ENCODE measurements at places on chromosomes 3 and 15.
A peak's percentile ranks its signal among the peaks of the same experiment; 100 is the strongest.

DNA sequence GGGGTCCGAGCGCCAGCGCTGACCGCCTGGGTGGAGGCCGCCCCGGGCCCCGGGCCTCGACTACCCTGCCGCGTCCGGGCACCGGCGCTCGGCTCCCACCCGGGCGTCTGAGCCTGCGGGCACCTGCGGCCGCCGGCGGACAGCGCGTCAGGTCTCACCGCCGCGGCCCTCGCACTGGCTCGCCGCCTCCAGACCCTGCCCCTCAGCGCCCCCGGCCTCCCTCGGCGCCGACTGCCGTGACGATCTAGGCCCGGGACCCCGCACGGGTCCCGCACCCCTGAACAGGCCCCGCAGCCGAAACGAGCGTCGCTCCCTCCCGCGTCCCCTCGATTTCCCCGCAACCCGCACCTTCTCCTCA lies 297 bp downstream of the PRC1 start:
- peak; percentile 13 for DNase-seq

- DNase-seq, result no peak
Measured at GRCh38 chr3:64444490-64445108, 219.3 kb upstream of the PRICKLE2 start.

DNA sequence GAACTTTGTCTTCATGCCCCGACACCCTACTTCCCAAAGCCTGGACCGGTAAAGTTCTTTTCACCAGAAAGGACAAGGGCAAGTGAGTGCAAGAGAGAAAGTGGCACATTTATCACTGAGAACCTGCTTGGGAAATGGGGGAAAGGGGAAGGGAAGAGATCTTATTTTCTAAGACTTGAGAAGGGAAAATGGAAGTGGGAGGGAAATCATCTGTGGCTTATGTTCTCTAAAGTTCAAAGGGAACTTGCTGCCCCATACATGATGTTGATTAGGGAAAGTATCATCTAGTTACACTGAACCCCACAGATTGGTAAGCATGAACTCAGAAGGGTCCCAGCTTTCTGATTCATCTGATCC lies 199.5 kb upstream of the LPP start:
- DNase-seq, result no peak

DNA sequence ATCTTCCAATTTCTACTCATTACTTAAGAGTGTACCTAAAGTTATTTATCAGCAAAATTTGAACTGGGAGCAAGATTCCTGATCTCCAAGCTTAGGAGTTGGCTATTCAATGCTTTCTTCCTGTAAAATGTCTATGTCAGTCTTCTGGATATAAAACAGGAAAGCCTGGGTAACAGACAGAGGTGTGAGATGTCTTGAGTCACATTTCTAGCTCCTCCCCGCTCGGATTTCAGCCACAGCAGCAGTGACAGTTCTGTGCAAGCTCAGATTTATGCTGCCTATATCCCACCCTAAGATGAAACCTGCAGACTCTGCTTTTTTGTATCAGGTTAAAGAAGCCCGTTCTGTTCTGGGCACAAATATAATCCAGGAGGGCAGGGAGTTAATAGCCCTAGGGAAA lies 2.1 kb upstream of the ARMC8 start:
- DNase-seq, result no peak

GRCh38 chr3:106190296-106190695 lies 321.5 kb upstream of the CBLB start:
- DNase-seq, result no peak

GRCh38 chr3:98325055-98325454 lies 28.6 kb upstream of the OR5K4 start:
- no peak for DNase-seq

DNA sequence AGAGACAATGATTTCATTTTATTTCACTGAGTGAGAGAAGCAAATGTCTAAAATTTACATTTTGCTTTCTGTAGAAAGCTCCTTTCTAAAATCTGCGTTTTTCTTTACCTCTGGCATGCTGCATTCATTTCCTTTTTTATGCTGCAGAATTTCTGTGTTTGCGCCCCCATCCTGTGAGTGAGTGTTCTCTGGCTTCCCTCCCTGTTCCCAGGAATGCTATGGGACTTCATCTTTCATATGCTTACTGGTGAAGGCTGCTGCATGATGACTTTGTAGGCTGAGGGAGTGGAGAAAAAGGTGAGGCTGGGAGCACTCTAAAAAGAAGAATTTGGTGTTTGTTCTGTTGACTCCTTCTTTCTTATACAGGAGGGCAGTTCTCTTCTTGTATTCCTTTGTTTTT lies 7.7 kb upstream of the TMC3 start:
- no peak for DNase-seq

DNA sequence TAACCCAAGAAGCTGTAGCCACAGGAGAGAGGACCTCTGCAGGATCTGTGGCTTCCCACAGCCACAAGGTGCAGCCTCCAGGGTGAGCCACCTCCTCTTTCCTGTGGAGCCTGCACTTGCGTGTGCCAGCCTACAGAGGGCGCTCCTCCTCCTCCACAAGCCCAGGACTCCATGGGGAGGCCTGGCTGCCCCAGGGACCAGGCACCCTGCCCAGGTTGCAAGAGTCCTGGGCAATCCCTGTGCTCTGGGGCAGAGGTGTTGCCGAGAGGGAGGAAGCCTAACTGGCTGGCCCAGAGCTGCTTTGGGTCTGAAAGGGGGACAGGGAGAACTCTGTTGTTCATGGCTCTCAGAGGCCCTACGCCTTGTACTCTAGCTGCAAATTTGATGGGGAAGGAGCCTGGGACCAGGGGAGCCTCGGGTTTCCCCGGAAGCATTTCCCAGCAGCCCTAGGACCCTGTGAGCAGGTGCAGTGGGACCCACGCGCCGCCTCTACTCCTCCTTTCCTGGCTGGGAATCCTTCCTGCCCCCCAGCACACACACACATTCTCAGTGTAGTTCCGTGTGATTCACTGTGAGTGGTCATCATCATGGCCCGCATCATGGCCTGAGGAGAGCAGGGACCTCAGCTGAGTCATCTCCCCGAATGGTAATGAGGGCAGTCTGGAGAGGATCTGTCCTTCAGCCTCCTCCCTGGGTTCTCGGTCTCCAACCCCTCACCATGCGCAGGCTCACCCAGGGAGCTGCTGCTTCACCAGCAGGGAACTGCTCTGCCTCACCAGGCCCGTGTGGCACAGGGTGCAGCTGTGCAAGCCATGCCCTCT lies 24.3 kb downstream of the TBC1D21 start:
- DNase-seq, result peak; percentile 54

- DNase-seq, result no peak
Measured at GRCh38 chr3:64332459-64333350, 107.4 kb upstream of the PRICKLE2 start.

GRCh38 chr15:70318594-70319465 lies 221.1 kb upstream of the TLE3 start:
- no peak for DNase-seq

DNA sequence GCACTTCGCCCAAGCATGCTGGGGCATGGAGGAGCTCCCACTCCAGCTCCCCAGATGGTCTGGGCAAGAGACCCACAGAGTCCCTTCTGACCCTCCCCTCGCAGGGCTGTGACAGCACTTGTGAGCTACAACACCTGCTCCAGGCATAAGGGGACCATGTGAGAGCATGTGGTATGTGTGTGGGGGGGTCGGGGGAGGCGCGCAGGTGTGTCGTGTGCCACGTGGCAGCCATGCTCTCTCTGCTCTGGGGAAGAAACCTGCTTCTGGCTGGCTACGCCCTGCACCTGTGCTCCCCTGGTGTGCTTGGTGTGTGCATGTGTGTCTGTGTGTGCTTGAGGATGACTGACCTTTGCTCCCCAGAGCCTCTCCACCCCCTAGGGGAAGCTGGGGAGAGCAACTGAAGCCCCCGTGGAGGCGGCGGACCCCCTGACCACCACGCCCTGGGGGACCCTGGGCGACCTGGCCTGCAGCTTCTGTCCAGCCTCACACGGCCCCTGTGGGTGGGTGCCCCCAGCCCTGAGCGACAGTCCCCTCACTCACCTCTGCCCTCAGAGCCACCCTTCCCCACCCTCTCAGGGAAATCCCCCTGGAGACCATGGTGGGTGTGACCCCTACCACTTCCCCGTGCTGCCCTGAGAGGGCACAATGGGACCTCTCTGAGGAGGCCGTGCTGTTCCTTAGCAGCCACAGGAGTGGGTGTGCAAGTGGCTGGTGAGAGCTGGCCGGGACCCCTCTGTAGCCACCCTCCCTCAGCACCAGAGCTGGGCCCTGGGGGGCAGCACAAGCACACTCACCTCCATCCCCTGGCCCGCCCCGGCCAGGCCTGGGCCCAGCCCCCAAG lies 16.6 kb upstream of the SEC13 start:
- no peak for DNase-seq

GRCh38 chr15:66720206-66721010 lies 18.4 kb downstream of the SMAD6 start:
- no peak for DNase-seq

GRCh38 chr15:79091204-79091867 lies 756 bp upstream of the RASGRF1 start:
- peak; percentile 16 for DNase-seq

- no peak for DNase-seq
Measured at GRCh38 chr15:66789029-66790025, 87.3 kb downstream of the SMAD6 start.

DNA sequence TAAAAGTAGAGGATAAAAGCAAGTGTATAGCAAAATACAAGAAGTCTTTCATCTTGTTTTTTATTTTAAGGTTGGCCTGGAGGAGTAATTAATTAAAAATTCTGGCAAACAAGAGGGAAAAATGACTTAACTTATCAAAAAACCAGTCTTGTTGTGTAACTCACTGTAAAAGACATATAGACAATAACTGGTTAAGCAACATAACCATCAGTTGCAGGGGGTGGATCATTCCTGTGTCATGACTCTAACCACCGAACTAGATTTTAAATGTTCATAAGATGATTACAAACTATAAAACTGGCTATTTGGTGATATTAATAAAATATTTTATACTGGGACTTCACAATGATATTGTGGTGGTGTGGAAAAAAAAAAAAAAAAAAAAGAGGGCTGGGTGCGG lies 130.6 kb downstream of the STAG1 start:
- DNase-seq, result no peak

- DNase-seq, result no peak
Measured at GRCh38 chr3:29594261-29594660, 313.4 kb downstream of the RBMS3 start.

- DNase-seq, result no peak
Measured at GRCh38 chr15:70234256-70234905, 136.7 kb upstream of the TLE3 start.

GRCh38 chr3:122013448-122013925 lies 8.6 kb downstream of the ILDR1 start:
- DNase-seq, result no peak

DNA sequence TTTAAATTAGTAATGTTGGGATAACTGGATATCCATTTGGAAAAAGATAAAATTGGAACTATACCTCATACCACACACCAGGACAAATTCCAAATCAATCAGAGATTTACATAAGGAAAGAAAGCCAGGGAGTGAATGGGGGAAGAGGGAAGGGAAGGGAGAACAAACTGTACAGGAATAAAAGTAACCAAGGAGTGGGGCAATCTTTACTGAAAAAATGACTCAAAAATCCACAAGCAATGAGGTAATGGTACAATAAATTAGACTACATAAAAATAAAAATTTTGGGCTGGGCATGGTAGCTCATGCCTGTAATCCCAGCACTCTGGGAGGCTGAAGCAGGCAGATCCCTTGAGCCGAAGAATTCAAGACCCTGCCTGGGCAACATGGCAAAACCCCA lies 82.6 kb downstream of the MLH1 start:
- DNase-seq, result no peak

- DNase-seq, result no peak
Measured at GRCh38 chr3:148466143-148466542, 231.6 kb upstream of the AGTR1 start.

GRCh38 chr3:146403792-146404191 lies 65.6 kb downstream of the PLSCR2 start:
- DNase-seq, result no peak

DNA sequence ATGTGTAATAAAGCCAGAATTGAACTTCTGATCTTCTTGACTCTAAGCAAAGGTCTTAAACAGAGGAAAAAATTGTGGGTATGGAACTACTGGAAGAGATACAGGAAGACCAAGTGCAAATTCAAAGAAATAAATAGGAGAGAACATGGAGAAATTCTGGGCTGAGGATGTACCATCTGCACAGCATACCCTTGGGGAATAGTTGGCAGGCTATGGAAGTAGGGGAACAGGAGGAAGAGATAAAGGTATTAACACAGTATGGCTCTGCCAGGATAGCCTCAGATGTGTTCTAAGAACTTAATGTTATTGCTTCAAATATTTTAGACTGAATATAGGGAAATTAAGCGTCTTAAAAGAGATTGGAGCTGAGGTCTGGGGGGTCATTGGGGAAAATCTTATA lies 485.4 kb downstream of the CNTN3 start:
- DNase-seq, result no peak

- no peak for DNase-seq
Measured at GRCh38 chr3:105722943-105723556, 145.8 kb downstream of the CBLB start.

DNA sequence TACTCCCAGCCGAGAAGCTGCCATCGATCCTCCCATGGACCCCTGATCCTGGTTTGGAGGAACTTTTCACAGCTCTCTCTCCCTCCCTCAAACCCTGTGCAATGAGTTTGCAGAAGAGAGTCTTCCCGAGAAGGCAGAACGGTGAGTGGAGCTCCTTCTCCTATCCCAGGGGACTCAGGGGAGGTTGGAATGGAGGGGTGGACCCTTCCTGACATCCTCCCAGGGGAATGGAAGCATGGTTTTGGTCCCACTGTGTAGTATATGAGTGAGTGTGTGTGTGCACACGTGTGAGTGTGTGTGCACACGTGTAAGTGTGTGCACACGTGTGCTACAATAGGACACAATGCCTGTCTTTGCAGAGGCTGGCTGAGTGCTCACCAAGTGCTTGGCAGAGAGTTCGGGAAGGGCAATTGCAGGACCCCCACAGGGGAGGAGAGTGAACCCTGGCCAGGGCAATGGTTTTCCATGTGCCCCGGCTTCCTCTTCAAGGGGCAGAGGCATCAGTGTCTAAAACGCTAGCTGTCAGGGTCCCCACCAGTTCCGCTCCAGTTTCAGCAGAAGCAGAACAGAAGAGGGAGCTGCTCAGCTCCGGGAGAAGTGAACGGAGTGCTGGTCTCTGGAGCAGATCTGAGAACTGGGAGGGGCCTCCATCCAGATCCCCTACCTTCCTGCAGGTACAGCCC lies 13.8 kb upstream of the IL16 start:
- no peak for DNase-seq

- DNase-seq, result no peak
Measured at GRCh38 chr3:141462176-141462859, 24.5 kb upstream of the RASA2 start.

- DNase-seq, result no peak
Measured at GRCh38 chr3:151675858-151676615, 57.7 kb upstream of the AADACL2 start.

- DNase-seq, result no peak
Measured at GRCh38 chr3:58261954-58262666, 24.5 kb downstream of the ABHD6 start.

- no peak for DNase-seq
Measured at GRCh38 chr3:77412021-77412438, 372.1 kb downstream of the ROBO2 start.

- no peak for DNase-seq
Measured at GRCh38 chr3:167396075-167396474, 16.0 kb upstream of the ZBBX start.
